ENCODE measurements at places on chromosomes 4 and X. TPM values are rescaled to one million over a fixed set of nuclear protein-coding genes. Genes with fewer than 3 reads are reported as not detected.

PRKX gene
- 61.4 TPM for total RNA-seq

FAM3A gene
- total RNA-seq: 19.2 TPM

COX7B2 gene
- not detected for total RNA-seq

HMGB2 gene
- total RNA-seq: 237 TPM

SYN1 gene
- total RNA-seq: not detected

SYP gene
- 0.15 TPM for total RNA-seq

MAGEA11 gene
- not detected for total RNA-seq

KLB gene
- not detected for total RNA-seq

RPS6KA6 gene
- 1.3 TPM for total RNA-seq

SLC6A14 gene
- total RNA-seq: not detected

All from epithelial cell of umbilical artery (primary cell).